ENCODE measurements at places on chromosomes 7 and 10.

GRCh38 chr10:121848082-121848481, 79.7 kb downstream of the ATE1 start:
- DNase-seq = no peak

DNA sequence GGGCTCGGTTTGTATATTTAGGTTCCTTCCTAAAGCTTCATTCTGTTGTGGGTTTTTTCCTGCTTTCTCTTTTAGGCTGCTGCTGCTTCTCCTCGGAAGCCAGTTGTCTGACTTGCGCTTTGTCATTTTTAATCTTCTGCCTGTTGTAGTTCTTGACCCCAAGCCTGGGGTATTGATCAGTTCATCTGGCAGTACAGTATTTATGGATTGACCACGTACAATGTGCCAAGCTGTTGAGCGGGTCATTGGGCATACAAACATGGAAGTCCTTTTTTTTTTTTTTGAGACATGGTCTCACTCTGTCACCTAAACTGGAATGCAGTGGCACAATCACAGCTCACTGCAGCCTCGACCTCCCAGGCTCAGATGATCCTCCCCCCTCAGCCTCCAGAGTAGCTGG, 4.3 kb downstream of the PROSER2 start:
- DNase-seq = no peak

DNA sequence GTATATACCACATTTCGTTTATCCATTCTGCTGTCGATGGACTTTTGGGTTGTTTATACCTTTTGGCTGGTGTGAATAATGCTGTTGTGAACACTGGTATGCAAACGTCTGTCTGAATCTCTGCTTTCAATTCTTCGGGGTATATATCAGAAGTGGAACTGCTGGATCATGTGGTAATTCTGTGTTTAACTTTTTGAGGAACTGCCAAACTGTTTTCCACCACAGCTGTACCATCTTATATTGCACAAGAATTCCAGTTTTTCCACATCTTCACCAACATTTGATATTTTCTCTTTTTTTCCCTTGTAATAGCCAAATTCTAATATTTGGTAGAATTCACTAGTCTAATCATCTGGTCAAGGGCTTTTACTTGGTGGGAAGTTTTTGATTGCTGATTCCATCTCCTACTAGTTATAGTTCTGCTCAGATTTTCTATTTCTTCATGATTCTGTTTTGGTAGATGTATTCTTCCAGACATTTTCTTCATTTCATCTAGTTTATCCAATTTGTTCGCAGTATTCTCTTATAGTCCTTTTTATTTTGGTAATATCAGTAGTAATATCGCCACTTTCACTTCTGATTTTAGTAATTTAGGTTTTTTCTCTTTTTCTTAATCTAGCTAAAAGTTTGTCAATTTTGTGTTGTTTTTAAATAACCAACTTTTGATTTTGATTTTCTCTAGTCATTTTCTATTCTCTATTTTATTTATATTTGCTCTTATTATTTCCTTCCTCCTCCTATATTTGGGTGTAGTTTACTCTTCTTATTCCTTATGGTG, 271.2 kb downstream of the ZEB1 start:
- no peak for DNase-seq

- DNase-seq = no peak
These were observed 32.0 kb downstream of the GNA12 start for GRCh38 chr7:2812114-2812487.

DNA sequence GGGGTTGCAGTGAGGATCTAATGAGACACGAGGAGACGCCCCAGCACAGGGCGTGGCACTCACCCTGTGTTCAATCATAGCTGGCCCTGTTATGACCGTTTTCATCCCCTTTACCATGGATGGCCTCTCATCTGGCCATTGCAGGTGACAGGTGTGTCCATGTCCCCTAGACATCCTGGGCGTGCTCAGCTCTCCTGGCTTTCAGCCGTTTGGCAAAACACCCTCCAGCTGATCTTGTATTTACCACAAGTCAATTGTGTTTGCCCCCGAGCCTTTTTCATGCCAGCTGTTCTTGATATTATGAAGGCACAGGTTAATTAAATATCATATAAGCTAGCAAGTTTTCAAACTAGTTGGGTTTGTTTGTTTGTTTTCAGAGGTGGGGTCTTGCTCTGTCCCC, 97.1 kb downstream of the CHST15 start:
- DNase-seq = no peak

- DNase-seq = no peak
These were observed 81.7 kb downstream of the CABCOCO1 start for GRCh38 chr10:61744469-61744868.

DNA sequence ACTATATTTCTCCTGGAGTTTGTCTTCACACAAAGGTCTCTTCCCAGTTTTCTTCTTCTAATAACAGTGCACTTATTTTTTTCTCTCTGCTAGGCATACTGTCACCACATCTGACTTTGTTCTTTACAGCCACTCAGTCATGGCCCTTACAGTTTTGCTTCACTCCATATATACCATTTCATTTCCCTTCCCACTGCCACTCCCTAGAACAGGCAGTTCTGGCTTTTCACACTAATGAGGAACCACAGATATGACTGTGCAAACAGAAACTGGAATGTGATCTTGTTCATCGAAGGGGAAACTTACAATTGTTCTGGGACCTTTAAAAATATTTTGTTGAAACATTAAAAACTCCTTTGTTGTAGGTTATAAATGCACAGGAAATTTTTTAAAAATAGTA, 67.3 kb downstream of the EPDR1 start:
- DNase-seq = no peak

- no peak for DNase-seq
These were observed 77.3 kb upstream of the SAMD8 start for GRCh38 chr10:75034131-75034512.

- peak; percentile 31 for DNase-seq
These were observed 17.7 kb upstream of the NODAL start for GRCh38 chr10:70459061-70459773.

GRCh38 chr7:45089341-45089891, 647 bp upstream of the NACAD start:
- DNase-seq = peak; percentile 88

GRCh38 chr7:73971322-73971703, 56.7 kb upstream of the ELN start:
- DNase-seq = no peak

DNA sequence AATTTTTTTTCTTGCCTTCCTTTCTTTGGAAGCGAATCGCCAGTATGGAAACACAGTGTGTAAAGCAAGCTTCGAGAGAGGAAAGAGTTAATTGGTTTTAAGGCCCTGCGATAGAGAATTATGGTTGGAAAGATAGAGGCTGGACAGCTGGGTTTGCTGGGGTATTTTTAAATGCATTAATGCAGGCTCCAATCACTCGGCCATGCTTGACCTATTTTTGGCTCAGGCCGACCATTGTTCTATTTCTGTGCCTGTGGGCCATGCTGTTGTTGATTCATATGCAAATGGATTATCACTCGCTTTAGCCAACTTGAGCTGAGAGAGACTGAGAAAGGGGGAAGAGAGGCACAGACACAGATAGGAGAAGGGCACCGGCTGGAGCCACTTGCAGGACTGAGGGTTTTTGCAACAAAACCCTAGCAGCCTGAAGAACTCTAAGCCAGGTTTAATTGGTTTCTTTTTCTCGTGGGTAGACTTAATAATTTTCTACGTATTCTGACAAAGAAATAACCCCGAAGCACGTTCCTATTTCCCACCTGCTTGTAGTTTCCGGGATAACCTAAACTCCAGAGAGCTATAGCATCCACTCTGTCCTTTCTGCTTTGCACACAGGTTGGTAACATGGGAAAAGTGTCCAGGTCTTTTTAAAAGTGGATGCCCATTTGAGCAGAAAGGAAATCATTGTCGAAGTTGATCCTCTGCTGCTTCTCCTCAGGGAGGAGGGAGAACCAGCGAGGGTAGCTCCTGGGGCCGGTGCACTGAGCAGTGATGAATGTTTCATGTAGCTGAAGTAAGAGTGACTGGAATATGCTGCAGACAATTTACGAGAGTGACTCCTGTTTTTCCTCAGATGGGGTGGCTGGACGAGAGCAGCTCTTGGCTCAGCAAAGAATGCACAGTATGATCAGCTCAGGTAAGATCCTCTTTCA, at the start of gene HDAC9:
Gene HDAC9 (plus strand): TSS at position 338 of the 929 bp plus-strand sequence. CDS start 554 bp downstream, at position 892.
- peak; percentile 92 for DNase-seq

DNA sequence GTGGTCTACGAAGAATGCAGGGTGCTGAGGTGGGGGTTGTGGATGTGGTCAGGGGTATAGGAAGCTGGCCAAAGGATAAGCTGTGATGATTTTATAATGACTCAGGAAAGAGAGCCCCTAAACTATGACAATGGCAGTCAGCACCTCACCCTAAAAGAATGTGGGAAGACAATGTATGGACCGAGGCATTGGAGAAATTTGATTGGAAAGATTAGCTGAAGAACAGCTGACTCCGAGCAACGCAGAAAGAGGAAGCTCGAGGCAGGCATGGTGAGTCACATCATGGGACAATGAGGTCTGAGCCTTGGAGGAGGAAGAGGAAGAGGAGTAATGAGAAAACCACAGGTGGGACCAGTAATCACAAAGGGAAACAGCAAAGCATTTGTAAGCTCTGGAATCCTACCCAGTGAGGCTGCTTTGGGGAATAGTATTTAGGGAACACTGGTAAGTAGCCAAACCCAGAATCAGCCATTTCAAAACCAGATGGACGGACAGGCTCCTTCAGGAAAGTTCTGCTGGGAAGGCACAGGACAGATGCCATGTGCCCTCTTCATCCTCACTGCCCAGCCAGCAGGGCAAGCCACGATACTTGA, 295.4 kb downstream of the PRPF18 start:
- no peak for DNase-seq

DNA sequence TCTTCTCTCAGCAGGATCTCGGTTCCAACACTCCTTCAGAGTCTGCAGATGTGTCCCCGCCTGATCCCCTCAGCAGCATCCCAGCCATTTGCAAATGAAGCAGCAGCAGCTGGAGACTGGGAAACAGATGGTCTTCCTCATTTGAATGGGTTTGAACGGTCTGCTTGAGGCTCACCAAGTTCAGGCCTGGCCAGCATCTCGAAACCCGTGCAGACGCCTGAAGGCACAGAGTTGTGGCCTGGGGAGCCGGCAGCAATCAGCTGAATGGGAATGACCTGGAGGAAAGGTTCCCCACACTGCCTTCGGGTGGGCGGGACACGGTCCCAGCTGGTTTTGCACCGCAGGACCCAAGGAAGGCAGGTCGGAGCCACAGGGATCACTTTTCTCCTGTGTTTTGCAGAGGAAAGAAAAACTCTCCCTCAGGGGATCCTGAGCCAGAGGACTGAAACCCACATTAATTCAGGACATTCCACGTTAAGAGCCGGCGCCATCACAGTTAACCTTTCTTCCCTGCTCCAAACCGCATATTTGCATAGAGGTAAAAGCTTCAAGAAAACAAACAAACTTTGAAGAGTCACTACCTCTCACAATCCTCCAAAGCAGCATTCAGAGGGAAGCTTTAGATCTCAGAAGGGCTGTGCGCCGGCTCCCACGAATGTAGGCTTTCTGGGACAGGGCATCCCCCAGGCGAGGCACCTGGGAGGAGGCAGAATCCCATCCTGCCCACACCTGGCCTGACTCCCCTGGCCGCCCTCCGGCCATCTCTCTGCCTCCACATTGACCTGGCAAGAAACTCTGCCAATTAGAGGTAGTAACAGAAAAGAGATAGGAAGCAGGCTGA, 17.7 kb downstream of the FGFR2 start:
- no peak for DNase-seq

GRCh38 chr10:132489053-132489703, 48.4 kb upstream of the INPP5A start:
- no peak for DNase-seq

DNA sequence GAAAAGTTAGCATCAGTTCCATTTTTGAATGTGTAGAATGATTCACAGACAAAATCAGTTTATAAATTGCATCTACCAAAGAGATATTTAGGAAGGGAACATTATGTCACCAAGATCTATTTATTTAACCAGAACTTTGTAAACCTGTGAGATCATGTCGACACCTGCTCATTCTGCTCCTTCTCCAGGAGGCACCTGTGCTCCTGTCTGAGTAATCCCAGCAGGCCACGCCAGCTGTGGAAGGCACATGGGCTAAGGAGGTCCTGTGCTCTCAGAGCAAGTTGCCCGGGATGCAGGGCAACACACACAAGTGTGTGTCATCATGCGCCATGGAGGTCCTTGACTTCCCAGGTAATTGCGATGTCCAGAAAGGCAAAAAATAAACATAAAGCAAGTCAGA, 45.5 kb upstream of the ADARB2 start:
- DNase-seq = no peak

DNA sequence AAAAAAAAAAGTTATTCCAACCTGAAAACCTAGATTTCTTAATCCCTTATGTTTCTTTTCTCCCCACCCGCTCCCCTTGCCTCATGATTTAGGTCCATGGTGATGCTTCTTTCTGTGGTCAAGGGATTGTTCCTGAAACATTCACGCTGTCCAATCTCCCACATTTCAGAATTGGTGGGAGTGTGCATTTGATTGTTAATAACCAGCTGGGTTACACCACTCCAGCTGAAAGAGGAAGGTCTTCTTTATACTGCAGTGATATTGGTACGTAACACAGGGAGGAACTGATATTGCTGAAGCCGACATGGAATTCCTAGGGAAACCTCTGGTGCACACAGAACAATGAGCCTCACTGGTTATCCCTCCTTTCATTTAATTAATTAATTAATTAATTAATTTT, 22.7 kb downstream of the DHTKD1 start:
- DNase-seq = no peak

DNA sequence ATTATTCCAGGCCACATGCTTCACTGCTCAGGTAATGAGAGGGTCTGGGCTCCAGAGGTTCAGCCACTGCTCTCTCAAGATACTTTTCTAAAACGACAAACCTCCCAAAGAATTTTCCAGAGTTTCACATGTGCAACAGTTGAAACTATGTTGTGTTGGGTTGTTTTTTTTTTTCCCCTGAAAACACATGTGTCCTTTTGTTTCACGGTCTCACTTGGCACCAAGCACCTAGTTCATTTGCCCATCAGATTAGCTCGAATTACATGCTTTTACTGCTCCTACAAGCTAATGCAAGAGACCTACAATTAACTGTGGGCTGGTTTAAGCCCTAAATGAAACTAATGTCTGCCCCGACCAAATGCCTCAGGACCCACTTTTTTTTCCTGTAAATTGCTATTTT, 313.3 kb downstream of the FGFR2 start:
- no peak for DNase-seq

DNA sequence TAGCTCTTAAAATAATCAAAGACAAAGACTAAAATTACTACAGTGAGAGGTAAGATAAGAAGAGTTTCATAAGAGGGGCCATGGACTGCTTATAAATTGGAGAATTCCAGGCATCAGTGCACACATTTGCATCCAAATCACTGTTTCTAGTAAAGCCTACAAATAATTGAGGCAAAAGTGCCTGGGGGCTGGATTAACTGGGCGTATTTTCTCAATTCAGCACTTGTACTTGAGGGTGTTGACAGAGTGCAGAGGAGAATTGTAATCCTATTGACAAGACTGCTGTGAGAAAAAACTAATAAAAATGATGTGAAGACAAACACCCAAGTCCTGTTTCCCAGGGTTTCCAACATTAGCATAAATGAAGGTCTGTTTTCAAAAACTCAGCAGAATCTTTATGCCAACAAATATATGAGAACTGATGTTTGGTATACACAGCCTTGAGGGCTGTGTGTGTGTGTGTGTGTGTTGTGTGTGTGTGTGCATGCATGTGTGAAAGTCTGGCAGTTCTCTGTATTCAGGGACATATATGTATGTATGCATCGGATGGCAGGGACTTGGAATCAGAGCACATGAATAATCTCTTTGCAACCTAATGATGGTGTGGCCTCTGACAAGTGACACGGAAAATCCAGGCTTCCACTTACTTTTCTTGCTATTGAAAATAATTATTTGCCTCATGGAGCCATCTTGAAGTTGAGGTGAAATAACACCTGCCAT, 182.1 kb upstream of the CDC14C start:
- peak; percentile 79 for DNase-seq
